ENCODE measurements at places on chromosomes 6 and 20.
A peak's percentile ranks its signal among the peaks of the same experiment; 100 is the strongest.

GRCh38 chr20:19673575-19673974 lies 84.5 kb upstream of the RIN2 start:
- peak; percentile 32 for DNase-seq

GRCh38 chr6:19736066-19736465 lies 101.1 kb upstream of the ID4 start:
- DNase-seq = no peak

- DNase-seq = no peak
These were observed 335.3 kb downstream of the CD83 start for GRCh38 chr6:14452567-14453527.

- DNase-seq = peak; percentile 79
These were observed 803 bp upstream of the ADGRG6 start for GRCh38 chr6:142300758-142301650.

GRCh38 chr20:39799366-39799965 lies 837.3 kb downstream of the DHX35 start:
- no peak for DNase-seq

- no peak for DNase-seq
These were observed 28.1 kb downstream of the GOPC start for GRCh38 chr6:117574198-117574597.

DNA sequence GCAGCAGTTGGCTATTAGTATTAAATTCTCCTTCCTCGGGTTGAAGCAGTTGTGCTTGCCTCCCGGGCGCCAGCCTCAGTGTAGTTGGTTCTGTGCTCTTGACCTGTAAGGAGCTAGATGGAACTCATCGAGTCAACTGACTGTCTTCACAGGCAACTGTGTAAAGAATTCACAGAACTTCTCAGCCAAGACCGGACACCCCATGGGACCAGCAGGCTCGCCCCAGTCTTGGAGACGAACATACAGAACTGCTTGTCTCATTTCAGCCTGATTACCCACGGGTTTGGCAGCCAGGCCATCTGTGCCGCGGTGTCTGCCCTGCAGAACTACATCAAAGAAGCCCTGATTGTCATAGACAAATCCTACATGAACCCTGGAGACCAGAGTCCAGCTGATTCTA lies 8.5 kb downstream of the TFAP2C start:
- no peak for DNase-seq

- no peak for DNase-seq
These were observed 123.9 kb upstream of the GJE1 start for GRCh38 chr6:142008781-142009180.

- peak; percentile 88 for DNase-seq
These were observed 675 bp upstream of the TRERF1 start for GRCh38 chr6:42452171-42453030.

DNA sequence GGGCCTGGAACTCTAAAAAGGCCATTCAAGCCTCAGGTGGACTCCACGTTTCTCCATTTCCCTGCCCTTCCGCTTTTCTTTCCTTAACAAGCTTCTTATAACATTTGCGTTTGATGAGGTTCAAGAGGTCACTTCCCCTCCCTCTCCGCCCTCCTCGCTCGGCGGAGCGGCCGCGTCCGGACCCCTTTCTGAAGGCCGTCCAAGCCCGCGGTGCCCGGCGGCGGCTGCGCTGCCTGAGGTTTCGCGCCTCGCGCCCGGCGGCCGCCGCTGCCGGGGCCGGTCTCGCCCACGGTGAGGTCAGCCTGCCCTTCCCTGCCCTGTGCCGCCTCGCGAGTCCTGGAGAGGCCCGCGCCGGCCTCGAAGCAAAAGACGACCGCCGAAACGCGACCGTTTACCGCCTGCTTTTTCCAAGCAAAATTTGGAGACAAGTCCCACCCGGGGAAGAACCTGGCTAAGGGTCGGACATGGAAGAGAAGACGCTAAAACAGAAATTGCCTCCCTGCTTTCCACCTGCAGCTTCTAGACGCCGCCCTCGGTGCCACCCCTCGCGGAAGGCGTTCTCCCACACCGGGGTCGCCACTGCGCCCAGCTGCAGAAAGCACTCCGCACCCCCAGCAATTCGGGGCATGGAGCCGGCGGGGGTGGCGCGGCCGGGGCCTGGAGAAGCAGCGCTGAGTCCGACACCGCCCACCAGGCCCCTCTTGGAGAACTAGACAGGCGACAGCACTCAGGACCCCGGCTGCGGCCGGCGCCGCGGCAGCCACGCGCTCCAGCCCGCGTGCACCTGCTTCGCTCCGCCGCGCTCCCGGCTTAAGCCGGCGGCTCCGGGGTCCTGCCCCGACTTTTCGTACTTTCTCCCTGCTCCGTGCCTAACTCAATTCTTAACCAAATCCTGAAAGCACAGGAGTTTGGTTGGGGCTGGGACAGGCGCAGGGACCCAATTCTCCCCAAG lies 11.0 kb upstream of the FOXF2 start:
- DNase-seq = no peak

DNA sequence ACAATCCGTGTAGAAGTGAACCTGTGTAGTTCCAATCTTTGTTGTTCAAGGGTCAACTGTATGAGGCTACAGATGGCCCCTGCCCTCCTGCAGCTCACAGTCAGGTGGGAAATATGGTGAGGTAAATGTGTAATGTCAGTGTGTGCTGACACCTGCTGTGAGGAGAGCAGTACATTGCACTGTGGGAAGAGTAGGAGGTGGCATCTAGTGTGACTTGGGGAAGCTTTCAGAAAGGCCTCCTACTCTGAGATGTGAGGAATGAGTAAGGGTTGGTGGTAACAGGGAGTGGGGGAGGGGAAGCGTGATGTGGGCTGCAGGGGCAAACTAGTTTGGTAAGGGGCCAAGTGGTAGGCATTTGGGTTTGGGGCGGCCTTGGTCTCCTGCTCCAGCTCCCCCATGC lies 188.8 kb downstream of the FARS2 start:
- no peak for DNase-seq

GRCh38 chr6:39952167-39952566 lies 17.9 kb upstream of the MOCS1 start:
- no peak for DNase-seq

DNA sequence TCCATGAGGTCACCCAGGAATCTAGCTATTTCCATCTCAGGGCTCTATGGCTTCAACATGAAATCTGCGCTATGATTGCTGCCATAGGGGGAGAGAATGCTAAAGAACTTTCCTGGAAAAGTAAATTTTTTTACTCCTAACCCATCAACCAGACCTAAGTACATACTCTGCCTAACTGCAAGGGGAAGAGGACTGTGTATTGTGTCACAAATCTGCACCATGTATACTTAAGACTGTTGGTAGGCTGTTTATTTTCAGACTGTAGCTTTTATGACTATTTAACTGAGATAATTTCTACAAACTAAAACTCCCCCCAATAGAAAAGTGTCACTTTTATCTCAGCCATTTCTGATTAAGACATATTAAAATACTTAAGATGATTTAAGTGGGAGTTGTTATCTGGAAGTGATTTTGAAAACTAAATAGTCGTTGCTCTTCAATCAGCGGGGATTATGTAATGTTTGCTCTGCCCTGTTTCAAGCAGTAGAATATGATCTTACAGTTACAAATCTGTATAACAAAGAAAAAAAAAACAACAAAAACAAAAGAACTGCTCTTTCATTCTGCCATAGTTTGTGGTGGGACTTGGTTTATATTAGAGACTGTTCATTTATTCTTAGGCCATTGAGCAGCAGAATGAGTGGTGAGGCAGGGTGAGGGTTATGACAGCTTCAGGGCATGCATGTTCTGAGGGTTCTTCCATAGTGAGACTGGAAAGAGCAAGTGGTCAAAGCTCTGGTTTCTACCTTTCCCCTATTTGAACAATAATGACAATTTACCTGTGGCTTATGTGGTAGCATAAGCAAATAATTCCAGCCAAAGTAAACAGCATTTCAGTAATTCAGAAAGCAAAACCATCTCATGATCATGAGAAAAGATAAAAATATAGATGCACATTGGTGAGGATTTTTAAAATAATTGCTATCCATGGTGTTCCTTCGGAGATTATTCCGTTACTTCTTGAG lies 126.3 kb upstream of the CEP162 start:
- no peak for DNase-seq

- DNase-seq = peak; percentile 97
These were observed 735.1 kb upstream of the MARCKS start for GRCh38 chr6:113122060-113122459.

DNA sequence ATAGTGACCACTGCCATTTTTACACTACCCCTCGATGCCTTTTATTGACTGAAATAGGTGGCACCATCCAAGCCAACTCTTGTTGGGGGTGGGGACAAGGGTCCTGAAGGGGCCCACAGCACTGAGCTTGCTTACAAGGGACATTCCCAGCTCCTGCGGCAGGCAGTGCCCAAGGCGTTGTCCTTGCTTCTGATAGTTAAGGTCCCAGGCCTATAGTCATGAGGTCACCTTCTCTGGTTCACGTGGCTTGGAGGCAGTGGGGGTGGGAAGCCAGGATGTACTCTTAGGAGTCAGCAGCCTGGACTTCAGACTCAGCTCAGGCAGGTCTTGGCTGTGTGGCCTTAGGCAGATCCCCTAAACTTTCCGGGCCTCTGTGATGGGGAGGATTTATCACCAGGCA lies 48.6 kb downstream of the TOX2 start:
- peak; percentile 79 for DNase-seq

DNA sequence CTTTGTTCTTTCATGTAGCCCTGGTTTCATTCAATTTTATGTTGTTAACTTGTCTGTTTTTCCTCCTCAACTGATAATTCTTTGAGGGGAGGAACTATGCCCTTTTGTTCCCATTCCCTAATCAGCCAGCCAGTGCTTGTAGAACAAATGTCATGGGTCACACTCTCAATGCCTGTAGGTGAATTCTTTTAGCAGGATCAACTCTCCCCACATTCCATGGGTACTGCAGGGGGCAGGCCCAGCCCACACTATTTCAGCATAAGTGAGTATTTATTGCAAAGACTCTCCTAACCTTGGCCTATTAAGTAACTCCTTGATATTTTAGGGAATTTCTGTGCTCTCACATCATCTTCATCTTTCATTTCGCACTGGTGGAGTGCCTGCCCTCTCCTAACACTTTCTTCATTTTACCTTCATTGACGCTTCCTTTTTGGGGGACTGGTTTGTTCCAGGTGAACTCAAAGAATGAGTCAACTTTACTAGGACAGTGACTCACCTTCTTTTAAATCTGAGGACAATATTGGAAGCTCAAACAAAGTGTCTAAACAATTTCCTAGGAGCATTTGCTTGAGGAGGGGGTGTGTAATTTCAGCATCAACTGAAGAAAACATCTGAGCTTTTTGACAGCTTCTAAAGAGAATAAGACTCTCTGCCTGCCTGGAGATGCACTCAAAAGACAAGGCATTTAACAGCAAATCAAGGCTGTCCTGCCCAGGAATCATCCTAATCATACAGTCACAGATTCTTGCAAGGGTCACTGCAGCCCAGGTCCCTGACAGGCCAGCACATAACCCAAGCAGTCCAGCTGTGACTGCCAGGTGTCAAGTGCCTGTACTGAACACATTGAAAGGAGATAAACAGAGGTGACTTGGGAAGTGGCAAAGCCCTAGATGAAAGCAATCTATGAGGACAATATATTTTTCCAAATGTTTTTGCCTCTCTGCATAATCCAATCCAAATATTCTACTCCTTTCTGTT lies 263.9 kb upstream of the PRND start:
- no peak for DNase-seq

- peak; percentile 34 for DNase-seq
These were observed 235.2 kb downstream of the LRFN2 start for GRCh38 chr6:40352006-40352405.

DNA sequence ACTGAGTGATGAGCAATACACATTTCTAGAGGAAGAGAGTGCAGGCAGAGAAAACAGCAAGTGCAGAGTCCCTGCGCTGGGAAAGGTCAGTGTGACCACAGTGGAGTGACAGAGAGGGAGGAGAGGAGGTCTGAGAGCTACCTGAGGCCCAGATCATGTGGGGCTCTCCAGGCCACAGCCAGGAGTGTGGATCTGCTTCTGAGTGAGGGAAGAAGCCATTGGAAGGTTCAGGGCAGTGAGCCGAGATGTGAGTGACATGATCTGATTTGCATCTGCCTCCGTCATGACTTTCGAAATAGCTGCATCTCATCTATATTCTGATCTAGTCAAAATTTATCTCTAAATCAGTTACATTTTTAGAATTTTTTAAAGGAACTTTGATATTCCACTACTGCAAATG lies 367.1 kb downstream of the PREX1 start:
- DNase-seq = no peak

- DNase-seq = no peak
These were observed 118.9 kb upstream of the EXOC2 start for GRCh38 chr6:811831-812230.

DNA sequence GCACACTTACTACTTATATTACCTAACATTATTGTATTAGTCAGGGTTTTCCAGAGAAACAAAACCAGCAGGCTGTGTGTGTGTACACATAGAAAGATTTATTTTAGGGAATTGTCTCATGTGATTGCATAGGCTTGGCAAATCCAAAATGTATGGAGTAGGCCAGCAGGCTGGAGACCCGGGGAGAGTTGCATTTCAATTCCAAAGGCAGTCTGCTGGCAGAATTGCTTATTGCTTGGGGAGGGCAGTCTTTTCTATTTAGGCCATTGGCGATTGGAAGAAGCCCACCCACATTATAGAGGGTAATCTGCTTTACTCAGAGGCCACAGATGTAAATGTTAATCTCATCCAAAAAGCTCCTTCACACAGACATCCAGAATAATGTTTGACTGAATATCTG lies 157.0 kb downstream of the ADGRG6 start:
- no peak for DNase-seq

GRCh38 chr20:9093218-9093957 lies 24.5 kb downstream of the PLCB4 start:
- no peak for DNase-seq

- DNase-seq = no peak
These were observed 12.0 kb downstream of the ULBP3 start for GRCh38 chr6:150056916-150057315.

DNA sequence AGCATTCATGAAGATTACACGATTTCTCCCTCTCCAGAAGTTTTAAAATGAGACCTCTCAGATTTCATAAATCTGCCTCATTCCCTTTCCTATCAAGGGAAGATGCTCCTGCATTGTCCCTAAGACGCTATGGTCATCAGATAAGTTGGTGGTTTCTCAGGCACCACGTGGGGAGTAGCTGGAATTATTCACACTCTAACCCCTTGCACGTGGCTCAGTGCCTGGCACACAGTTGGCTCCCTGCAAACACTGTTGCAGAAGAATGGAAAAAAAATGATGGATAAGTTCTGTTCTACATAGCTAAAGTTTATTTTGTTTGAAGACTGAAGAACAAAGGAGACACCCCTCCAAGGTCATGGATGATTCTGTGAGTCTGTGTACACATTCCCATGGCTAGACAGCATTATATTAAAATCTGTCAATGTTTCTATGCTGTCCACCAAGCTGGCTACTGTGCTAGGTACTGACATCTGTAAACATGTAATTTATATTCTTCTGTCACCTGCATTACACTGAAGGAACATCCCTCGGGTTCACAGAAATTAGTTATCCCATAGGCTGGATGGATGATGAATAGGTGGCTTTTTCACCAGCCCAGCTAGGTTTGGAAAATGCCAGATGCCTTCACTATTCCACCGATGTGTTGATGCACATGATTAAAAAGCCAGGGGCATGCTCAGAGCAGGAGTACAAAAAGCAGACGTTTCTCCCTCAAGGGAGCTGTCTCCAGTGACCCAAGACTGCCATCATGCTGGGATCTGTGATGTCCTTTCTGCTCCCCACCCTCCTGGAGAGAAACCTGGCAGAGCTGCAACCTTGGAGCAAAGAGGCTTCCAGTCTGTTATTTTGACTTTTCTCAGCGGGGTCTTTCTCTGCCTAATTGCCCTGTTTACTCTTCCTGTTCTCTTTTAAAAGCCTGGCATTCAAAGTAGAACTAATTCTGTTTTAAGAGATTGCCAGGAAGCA lies 610.5 kb downstream of the UTRN start:
- no peak for DNase-seq

- DNase-seq = no peak
These were observed 76.9 kb downstream of the GMDS start for GRCh38 chr6:2168480-2168879.

GRCh38 chr6:10413850-10414738 lies 780 bp downstream of the TFAP2A start:
- DNase-seq = peak; percentile 82
